ENCODE measurements at places on chromosomes 1 and 21. TPM values are rescaled to one million over a fixed set of nuclear protein-coding genes. Genes with fewer than 3 reads are reported as not detected.

GRCh38 chr1:119340861-119341261 lies 27.7 kb upstream of the HAO2 start:
- no peaks in the 10 kb centered on the region for H3K36me3 ChIP-seq
- no peaks in the 10 kb centered on the region for H3K27me3 ChIP-seq
- no peak for DNase-seq
- H3K4me1 ChIP-seq: peaks cover 18% of the 10 kb centered on the region
- H3K4me3 ChIP-seq: no peak overlapping the region
- peak overlapping the region; percentile 91 for H3K27ac ChIP-seq

- no peak overlapping the region for H3K4me3 ChIP-seq
- peaks cover 2% of the 10 kb centered on the region for H3K4me1 ChIP-seq
- no peak overlapping the region for H3K27ac ChIP-seq
- H3K36me3 ChIP-seq: no peaks in the 10 kb centered on the region
- no peak for DNase-seq
These were observed 173.2 kb downstream of the ATP6V1G3 start for GRCh38 chr1:198367296-198367695.

DNA sequence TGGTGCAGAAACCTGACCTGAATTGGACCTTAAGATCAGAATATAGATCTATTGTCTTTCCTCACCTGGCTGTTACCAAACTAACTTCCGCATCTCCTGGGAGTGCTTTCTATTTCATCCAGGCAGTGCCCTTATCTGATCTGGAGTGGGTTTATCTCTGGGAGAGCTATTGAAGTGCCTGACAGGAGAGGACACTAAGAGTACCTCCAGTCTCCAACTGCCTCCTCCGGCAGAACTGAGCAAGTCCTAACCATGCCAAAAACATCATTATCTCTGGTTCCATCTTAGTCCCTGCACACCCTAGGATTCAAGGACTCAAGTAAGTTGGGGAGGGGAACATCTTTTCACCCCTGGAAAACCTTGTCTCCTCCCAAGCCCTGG lies 12.4 kb upstream of the KCNJ15 start:
- no peaks in the 10 kb centered on the region for H3K27me3 ChIP-seq
- peaks cover 32% of the 10 kb centered on the region for H3K4me1 ChIP-seq
- H3K4me3 ChIP-seq: no peak overlapping the region
- no peak overlapping the region for H3K27ac ChIP-seq

DNA sequence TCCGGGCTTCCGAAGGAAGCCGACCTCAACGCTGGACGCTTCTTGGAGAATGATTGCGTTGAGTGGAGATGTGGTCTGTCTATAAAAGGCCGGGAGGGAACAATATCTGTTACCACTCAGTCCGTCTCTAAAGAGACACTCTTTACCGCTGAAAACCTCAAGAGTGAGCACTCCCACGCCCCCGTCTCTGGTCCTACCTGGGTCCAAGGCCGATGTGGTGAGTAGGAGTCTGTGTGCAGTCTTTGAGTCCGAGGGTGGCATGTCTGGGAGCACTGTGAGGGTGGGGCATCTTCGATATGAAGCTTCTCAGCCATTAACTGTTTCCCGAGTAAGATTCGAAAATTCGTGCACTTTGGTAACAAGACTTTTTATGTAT lies 576 bp downstream of the ZFP69 start:
- H3K4me1 ChIP-seq: peaks cover 6% of the 10 kb centered on the region
- H3K27me3 ChIP-seq: no peaks in the 10 kb centered on the region
- no peak overlapping the region for H3K27ac ChIP-seq
- DNase-seq: no peak
- H3K4me3 ChIP-seq: peak overlapping the region; percentile 81

DNA sequence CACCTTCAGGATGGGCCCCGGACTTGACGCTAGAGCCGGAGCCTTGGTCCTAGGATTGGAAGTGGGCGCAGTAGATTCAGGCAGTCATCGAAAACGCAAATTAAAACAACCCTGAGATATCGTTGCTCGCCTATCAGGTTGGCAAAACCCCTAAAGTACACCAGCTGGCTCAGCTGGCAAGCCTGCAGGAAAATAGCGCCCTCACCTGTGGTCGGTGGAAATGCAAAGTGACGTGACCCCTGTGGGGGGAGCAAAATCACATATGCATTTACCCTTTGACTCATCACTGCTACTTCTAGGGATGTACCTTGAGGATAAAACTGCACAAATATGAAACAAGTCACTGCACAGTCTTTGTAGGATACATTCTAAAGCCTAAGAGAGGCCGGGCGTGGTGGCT lies 170.3 kb upstream of the TMEM51 start:
- no peak overlapping the region for H3K27ac ChIP-seq
- no peaks in the 10 kb centered on the region for H3K27me3 ChIP-seq
- H3K4me1 ChIP-seq: peaks cover 2% of the 10 kb centered on the region

DNA sequence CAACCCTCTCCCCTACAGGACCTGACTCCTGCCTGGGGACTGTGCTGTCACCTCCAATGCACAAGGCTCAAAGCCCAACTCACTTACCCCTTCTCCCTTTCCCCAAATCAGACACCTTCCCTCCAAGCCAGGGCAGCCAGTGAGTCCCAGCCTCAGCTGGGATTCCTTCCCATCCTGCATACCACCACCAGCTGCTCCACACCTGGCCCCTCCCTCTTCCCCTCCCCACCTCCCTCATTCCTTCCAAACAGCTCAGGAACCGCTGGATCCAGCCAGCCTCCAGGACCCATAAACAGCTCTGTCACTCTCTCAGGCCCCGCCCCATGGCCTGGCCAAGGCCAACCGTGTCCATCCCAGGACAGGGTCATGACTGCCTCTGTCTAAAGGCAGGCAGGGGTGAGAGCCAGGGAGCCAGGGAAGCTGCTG lies 41.4 kb downstream of the ACOT7 start:
- H3K4me3 ChIP-seq: no peak overlapping the region
- DNase-seq: no peak
- no peaks in the 10 kb centered on the region for H3K27me3 ChIP-seq
- peaks cover 8% of the 10 kb centered on the region for H3K4me1 ChIP-seq

GRCh38 chr1:43774359-43774758 lies 67.0 kb downstream of the ST3GAL3 start:
- H3K27ac ChIP-seq: no peak overlapping the region
- DNase-seq: no peak
- no peaks in the 10 kb centered on the region for H3K27me3 ChIP-seq
- H3K4me3 ChIP-seq: no peak overlapping the region

- DNase-seq: no peak
- peak overlapping the region; percentile 92 for H3K27ac ChIP-seq
- no peaks in the 10 kb centered on the region for H3K27me3 ChIP-seq
- H3K4me1 ChIP-seq: peaks cover 35% of the 10 kb centered on the region
- peak overlapping the region; percentile 4 for H3K4me3 ChIP-seq
- H3K36me3 ChIP-seq: no peaks in the 10 kb centered on the region
These were observed 137.1 kb downstream of the PROX1 start for GRCh38 chr1:214124915-214125314.

- H3K4me1 ChIP-seq: peaks cover 22% of the 10 kb centered on the region
- peak overlapping the region; percentile 98 for H3K27ac ChIP-seq
- H3K27me3 ChIP-seq: peaks cover 38% of the 10 kb centered on the region
- no peak for DNase-seq
These were observed 7.0 kb downstream of the EFNA3 start for GRCh38 chr1:155085504-155086127.

- no peaks in the 10 kb centered on the region for H3K36me3 ChIP-seq
- H3K4me3 ChIP-seq: no peak overlapping the region
- H3K27me3 ChIP-seq: peaks cover 29% of the 10 kb centered on the region
These were observed 42.0 kb upstream of the PCBP3 start for GRCh38 chr21:45601551-45601950.

DNA sequence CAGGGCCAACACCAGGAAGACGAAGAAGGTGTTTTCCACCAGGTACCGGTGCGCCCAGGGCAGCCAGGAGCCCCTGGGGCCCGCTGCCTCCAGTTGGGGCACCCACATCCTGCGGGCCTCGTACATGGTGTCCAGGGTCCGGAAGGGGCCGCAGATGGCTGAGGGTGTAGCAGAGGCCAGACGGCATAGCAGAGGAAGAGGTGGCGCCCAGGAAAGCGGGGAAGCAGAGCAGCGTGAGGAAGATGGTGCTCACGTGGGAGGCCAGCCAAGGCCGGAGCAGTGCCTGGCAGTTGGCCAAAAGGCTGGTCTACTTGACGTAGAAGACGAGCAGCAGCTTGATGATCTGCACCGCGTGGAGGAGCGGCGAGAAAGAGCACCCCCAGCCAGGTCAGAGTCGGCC lies 40.4 kb downstream of the ZNF691 start:
- H3K27me3 ChIP-seq: no peaks in the 10 kb centered on the region
- DNase-seq: no peak
- no peak overlapping the region for H3K4me3 ChIP-seq
- H3K27ac ChIP-seq: no peak overlapping the region

DNA sequence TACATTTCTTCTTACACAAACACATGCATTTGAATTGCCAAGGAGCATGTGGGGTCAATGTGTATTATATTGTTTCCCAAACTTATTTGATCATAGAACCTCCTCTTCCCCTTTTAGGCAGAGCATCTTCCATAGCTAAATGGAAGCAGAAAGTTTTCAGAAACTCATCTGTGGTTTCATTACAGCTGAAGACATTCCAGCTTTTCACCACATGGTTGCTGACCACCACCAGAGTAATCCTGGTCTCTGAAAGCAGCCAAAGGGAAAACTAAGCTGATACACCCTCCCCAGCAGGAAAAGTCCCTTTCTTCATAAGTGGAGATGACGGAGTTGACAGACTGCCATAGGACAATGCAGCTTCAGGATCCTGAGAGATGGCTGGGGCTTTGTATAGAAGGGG lies 30.2 kb upstream of the OTUD3 start:
- DNase-seq: no peak
- no peaks in the 10 kb centered on the region for H3K4me1 ChIP-seq
- H3K27me3 ChIP-seq: peaks cover 3% of the 10 kb centered on the region
- no peaks in the 10 kb centered on the region for H3K36me3 ChIP-seq
- no peak overlapping the region for H3K4me3 ChIP-seq
- H3K27ac ChIP-seq: no peak overlapping the region

- H3K36me3 ChIP-seq: no peaks in the 10 kb centered on the region
- no peak for DNase-seq
- H3K4me3 ChIP-seq: no peak overlapping the region
- H3K27ac ChIP-seq: no peak overlapping the region
- no peaks in the 10 kb centered on the region for H3K27me3 ChIP-seq
These were observed 38.6 kb downstream of the GADD45A start for GRCh38 chr1:67723620-67724019.

- no peak overlapping the region for H3K27ac ChIP-seq
- H3K27me3 ChIP-seq: no peaks in the 10 kb centered on the region
- DNase-seq: no peak
- H3K4me3 ChIP-seq: no peak overlapping the region
- no peaks in the 10 kb centered on the region for H3K36me3 ChIP-seq
These were observed 21.8 kb downstream of the COA7 start for GRCh38 chr1:52676249-52676903.

DNA sequence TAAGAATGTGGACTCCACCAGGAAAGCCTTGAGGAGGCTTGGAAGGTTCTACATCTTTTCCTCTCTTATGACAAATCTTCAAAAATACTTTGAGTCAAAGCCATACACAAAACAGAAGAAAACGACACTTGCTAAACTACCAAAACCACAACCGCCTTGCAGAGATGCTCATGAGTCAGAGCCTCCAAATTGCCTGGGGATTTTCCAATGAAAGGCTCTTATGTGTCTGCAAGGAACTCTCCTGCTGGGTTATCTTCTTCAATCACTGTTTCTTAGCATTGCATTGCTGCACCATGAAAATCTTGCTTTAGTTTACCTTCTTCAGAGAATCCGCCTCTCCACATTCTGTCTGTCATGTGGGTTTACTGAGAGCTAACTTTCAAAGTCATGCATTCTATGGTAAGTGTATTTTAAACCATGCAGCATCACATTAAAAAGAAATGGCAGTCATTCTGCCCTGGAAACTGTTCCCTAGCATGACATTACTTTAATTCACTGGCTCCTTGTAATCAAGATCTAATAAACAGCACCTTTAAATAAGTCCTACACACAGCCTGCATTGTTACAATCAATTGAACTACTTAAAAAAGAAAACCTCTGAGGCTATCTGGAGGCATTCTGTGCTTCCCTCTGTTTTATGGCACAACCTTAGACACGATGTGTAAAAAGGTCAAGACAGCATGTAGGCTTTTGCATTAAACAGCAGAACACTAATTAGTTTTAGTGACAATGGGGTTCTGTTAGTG lies 210.0 kb upstream of the FOXD3 start:
- H3K4me1 ChIP-seq: no peaks in the 10 kb centered on the region
- H3K27me3 ChIP-seq: peaks cover 6% of the 10 kb centered on the region
- no peak overlapping the region for H3K4me3 ChIP-seq
- no peak for DNase-seq

GRCh38 chr1:229094476-229095311 lies 176.2 kb upstream of the RAB4A start:
- H3K4me1 ChIP-seq: peaks cover 45% of the 10 kb centered on the region
- H3K27ac ChIP-seq: peak overlapping the region; percentile 94
- H3K27me3 ChIP-seq: no peaks in the 10 kb centered on the region
- no peak overlapping the region for H3K4me3 ChIP-seq
- no peaks in the 10 kb centered on the region for H3K36me3 ChIP-seq

- peak overlapping the region; percentile 16 for H3K4me3 ChIP-seq
- H3K27ac ChIP-seq: peak overlapping the region; percentile 27
- H3K4me1 ChIP-seq: peaks cover 10% of the 10 kb centered on the region
These were observed 11.4 kb downstream of the RPE65 start for GRCh38 chr1:68438310-68438709.

DNA sequence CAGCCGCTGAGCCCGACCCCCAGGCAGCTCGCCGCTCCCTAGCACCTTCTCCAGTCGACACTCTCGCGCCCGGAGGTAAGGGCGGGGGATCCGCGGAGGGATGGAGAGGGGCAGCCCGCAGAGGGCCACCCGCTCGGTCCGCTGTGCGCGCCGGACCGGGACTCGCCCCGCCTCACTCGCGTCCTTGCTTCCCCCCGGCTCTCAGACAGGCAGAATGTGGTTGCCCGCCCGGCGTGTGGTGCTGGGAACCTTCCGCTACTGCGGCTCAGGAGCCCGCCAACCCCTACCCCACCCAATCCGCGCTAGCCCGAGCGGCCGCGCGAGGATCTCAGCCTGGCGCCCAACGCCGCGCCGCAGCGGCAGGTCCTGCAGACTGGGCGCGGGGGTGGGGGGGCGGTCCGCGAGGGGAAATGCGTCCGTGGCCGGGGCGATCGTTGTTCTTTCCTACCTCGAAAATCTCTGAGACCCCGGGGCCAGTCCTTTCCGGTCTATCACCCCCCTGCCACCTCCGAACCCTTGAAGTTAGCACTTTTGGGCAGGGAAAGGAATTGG lies 404 bp downstream of the LRRC8C start:
- H3K27ac ChIP-seq: peak overlapping the region; percentile 71
- H3K27me3 ChIP-seq: peaks cover 20% of the 10 kb centered on the region
- no peaks in the 10 kb centered on the region for H3K36me3 ChIP-seq

The NKAIN1 gene
- total RNA-seq: 15.5 TPM

The OR2T33 gene
- total RNA-seq: not detected

The OSCP1 gene
- 21.0 TPM for total RNA-seq
